ENCODE measurements at places on chromosomes 6 and 20. TPM values are rescaled to one million over a fixed set of nuclear protein-coding genes. Genes with fewer than 3 reads are reported as not detected.

CABLES2 gene
- 0.66 TPM for total RNA-seq

PPP1R3G gene
- 1.2 TPM for total RNA-seq

SUPT3H gene
- total RNA-seq, result 7.3 TPM

ZNF334 gene
- 1.8 TPM for total RNA-seq

MAK gene
- total RNA-seq, result under 0.01 TPM

C20orf141 gene
- not detected for total RNA-seq

ADGRF5 gene
- 1.1 TPM for total RNA-seq

TBXT gene
- not detected for total RNA-seq

KHDC1L gene
- total RNA-seq, result not detected

ZNF391 gene
- total RNA-seq, result 0.56 TPM

CNR1 gene
- total RNA-seq, result 1.3 TPM

HLA-DRA gene
- not detected for total RNA-seq

USP49 gene
- 2.1 TPM for total RNA-seq

TINAG gene
- total RNA-seq, result not detected

SSTR4 gene
- 0.13 TPM for total RNA-seq

LHFPL5 gene
- not detected for total RNA-seq
